ENCODE measurements at places on chromosomes 11 and 22. TPM values are rescaled to one million over a fixed set of nuclear protein-coding genes. Genes with fewer than 3 reads are reported as not detected.

Gene VPREB1
- total RNA-seq = not detected

Gene CRYAB
- 72.5 TPM for total RNA-seq

Gene CNGA4
- 3.8 TPM for total RNA-seq

Gene HEPACAM
- not detected for total RNA-seq

DNA sequence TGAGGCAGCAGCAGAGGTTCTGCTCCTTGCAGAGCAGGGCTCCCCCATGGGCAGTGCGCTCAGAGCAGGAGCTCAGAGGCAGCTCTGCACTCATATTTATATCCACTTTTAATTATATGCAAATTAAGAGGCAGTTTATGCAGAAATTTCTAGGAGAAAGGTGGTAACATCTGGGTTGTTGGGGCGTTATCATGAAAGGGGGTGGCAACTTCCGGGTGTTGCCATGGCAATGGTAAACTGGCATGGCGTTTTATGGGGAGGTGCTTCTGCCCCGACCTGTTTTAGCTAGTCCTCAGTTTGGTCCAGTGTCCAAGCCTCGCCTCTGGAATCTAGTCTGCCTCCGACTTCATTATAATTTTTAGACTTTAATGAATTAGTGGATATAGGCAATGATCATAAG is 1191.7 kb downstream of the TBC1D22A start:
- no peak for DNase-seq

DNA sequence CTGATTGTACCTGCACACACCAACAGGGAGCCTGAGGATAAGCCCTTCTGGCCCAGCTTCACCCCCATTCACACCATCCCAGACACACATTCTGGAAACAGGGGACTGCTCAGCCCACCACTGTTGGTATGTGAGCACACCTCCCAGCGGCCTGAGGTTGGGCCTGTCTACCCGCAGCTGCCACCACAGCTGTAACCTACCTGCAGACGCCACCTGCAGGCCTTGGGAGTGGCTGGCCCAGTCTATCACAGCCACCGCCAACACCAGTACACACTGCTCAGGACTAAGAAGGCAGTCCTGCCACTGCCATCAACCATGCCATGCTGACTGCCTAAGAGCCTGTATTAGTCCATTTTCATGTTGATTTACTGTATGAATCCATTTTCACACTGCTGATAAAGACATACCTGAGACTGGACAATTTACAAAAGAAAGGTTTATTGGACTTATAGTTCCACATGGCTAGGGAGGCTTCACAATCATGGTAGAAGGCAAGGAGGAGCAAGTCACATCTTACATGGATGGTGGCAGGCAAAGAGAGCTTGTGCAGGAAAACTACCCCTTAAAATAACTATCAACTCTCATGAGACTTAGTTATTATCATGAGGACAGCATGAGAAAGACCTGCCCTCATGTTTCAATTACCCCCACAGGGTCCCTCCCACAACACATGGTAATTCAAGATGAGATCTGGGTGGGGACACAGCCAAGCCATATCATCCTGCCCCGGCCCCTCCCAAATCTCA is 30.6 kb downstream of the RSF1 start:
- no peak for DNase-seq

- DNase-seq = no peak
Measured at GRCh38 chr11:14554959-14555358, 34.8 kb upstream of the PSMA1 start.

- DNase-seq = no peak
Measured at GRCh38 chr11:6437993-6438392, 2.8 kb downstream of the HPX start.

- no peak for DNase-seq
Measured at GRCh38 chr22:47401976-47402770, 639.7 kb downstream of the TBC1D22A start.

GRCh38 chr11:46827995-46828394 is 18.1 kb downstream of the CKAP5 start:
- DNase-seq = no peak

DNA sequence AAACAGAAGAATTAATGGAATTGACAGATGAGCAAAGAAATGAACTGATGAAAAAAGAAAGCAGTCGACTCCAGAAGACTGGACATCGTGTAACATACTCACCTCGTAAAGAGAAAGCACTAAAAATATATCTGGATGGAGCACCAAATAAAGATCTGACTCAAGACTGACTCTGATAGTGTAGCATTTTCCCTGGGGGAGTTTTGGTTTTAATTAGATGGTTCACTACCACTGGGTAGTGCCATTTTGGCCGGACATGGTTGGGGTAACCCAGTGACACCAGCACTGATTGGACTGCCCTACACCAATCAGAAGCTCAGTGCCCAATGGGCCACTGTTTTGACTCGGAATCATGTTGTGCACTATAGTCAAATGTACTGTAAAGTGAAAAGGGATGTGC is 52.4 kb downstream of the DKK3 start:
- no peak for DNase-seq

- no peak for DNase-seq
Measured at GRCh38 chr22:38074181-38075104, 9.5 kb downstream of the SLC16A8 start.

- DNase-seq = peak; percentile 39
Measured at GRCh38 chr22:42909363-42910058, 52.4 kb upstream of the ARFGAP3 start.

DNA sequence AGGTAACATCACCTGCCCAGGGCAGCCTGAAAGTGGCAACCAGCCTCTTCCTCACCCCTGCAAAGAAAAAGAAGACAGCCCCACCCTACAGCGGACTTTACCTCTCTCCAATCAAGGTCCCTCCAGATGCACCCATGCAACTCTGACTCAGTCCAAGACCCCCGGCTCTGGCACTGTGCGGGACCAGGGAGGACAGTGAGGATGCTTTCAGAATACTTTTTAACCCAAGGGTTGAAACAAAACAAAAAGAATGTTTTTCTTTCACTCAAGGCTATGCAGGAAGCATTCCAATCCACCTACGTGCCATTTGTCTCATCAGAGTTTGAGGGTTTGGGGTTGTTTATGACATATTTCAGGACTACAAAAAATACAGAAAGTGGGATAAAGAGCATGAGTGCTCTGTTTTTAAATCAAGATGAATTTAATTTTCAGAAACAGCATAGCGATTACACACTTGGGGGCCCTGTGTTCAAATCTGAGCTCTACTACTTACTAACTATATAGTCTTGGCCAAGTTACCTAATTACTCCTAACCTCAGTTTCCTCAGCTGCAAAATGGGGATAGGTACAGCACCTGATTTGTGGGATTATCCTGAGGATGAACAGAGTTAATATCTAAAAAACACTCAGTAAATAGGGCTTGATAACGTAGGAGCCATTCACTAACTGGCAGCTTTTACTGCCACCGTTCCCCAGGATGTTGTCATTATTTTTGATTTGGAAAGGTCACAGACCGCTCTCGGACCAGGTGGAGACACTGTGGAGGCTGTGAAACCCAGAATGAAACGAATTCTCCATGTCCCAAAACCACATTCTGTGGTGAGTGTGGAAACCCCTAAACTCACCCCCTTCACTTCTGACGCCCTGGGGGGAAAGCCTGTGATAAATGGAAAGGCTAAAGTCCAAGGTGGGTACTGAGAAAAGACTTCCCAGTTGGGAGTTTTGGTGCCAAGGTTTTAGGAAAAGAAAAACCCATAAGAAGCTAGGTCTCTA is 5.6 kb downstream of the PLAAT3 start:
- DNase-seq = no peak

All from lower lobe of right lung (tissue), 2 donors.